GM12878 (cell line): ENCODE measurements at places on chromosomes 11 and 22. TPM values are rescaled to one million over a fixed set of nuclear protein-coding genes. Genes with fewer than 3 reads are reported as not detected.

TUB gene
- 0.13 TPM in 1 of 2 replicates, not detected in the other for total RNA-seq

GRCh38 chr11:108524422-108524821 lies 26.2 kb upstream of the POGLUT3 start:
- H3K4me3 ChIP-seq = no peak overlapping the region
- H3K36me3 ChIP-seq = no peaks in the 10 kb centered on the region
- DNase-seq = no peak

DNA sequence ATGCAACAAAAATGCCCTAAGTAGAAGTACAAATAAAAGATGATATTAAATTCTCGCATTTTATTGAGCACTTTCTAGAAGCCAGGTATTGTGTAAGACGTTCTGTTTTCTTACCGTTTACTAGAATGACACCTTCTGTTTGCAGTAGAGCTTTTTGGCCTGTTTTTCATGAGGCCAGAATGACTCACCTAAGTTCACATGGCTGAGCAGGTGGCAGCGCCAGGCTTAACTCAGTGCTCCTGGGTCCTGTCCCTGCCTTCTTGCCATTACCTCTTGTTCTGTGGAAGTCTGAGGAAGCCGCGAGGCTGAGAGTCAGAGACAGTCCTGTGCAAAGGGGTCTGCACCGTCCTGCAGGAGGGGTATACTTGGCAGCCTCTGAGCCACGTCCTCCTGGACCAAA lies 113.8 kb downstream of the ATXN10 start:
- no peak overlapping the region for H3K4me3 ChIP-seq
- peaks cover 2% of the 10 kb centered on the region for H3K36me3 ChIP-seq
- peak overlapping the region; percentile 66 for H3K27ac ChIP-seq
- no peaks in the 10 kb centered on the region for H3K27me3 ChIP-seq
- H3K4me1 ChIP-seq = peaks cover 18% of the 10 kb centered on the region

DNA sequence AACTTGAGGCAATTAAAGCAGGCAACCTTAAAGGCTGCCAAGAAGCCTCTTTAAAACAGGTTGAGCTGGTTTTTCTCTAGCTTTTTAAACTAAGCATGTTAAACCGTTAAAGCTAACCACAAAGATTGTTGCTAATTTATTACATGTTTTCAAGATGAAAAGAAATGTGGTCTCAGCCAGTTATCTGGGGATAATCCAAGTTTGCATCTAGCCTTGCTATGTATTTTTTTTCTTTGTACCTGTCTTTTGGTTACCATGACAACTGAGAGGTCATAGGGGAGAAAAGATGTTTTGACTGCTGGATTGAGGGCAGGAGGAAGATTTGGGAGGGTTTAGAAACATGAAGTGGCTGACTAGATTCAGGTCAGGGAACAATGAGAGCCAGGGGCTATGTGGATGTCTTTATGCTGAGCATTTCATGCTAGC lies 19.2 kb upstream of the PGM2L1 start:
- H3K36me3 ChIP-seq = no peaks in the 10 kb centered on the region
- H3K27me3 ChIP-seq = no peaks in the 10 kb centered on the region
- H3K27ac ChIP-seq = no peak overlapping the region
- no peak for DNase-seq
- H3K4me1 ChIP-seq = no peaks in the 10 kb centered on the region
- no peak overlapping the region for H3K4me3 ChIP-seq

DNA sequence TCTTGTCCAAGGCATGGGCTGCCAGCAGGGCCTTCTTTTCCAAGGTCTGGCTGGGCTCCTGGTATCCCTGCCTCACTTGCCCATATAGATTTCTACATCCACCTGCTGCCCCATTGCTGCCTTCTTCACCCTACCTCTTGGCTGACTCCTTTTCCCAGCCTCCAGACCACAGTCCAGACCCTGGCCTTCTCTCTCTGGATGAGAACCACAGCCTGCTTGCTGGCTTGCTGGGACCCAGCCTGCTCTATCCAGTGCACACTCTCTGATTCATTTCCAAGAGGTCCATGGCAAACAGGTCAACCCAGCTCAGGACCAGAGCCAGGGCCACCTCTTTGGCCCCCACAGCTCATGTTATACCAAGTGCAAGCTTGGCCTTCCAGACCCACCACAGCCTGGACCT lies 169.4 kb upstream of the BDNF start:
- H3K4me1 ChIP-seq = no peaks in the 10 kb centered on the region
- no peak for DNase-seq
- H3K36me3 ChIP-seq = no peaks in the 10 kb centered on the region
- no peaks in the 10 kb centered on the region for H3K27me3 ChIP-seq
- no peak overlapping the region for H3K4me3 ChIP-seq
- H3K27ac ChIP-seq = no peak overlapping the region

NPAS4 gene
- not detected in 2 replicates for total RNA-seq

DNA sequence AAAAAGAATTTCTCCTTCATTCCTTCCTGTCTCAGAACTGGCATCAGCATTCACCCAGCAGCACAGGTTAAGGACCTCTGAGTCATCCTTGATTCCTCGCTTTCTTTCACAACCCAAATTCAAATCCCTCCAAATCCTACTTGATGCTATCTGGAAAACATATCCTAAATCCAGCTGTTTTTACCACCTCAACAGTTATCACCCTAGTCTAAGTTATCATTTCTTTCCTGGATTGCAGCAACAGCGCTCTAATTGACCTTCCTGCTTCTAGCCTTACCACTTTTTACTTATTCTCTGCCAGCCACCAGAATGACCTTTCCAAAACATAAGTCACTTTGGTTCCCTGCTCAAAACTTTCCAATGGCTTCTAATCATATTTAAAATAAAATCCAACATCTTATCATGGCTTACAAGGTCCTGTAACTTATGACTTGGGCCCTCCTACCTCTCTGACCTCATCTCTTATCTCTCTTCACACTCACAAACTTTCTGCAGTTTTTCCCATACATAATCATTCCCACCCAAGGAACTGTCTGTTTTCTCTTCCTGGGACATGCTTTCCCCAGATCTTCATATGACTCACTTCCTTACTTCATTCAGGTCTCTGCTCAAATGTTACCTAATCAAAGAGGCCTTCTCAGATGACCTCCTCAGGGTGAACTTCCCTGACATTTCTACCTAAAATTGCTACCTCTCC lies 119.4 kb downstream of the TTC28 start:
- H3K27me3 ChIP-seq = no peaks in the 10 kb centered on the region
- no peak for DNase-seq
- no peaks in the 10 kb centered on the region for H3K4me1 ChIP-seq
- no peak overlapping the region for H3K27ac ChIP-seq

GRCh38 chr11:71370895-71371673 lies 77.1 kb downstream of the DHCR7 start:
- no peaks in the 10 kb centered on the region for H3K36me3 ChIP-seq
- no peak overlapping the region for H3K4me3 ChIP-seq
- peaks cover 34% of the 10 kb centered on the region for H3K4me1 ChIP-seq
- H3K27ac ChIP-seq = no peak overlapping the region; the same call in 1 of the 2 replicates
- no peak for DNase-seq

DNA sequence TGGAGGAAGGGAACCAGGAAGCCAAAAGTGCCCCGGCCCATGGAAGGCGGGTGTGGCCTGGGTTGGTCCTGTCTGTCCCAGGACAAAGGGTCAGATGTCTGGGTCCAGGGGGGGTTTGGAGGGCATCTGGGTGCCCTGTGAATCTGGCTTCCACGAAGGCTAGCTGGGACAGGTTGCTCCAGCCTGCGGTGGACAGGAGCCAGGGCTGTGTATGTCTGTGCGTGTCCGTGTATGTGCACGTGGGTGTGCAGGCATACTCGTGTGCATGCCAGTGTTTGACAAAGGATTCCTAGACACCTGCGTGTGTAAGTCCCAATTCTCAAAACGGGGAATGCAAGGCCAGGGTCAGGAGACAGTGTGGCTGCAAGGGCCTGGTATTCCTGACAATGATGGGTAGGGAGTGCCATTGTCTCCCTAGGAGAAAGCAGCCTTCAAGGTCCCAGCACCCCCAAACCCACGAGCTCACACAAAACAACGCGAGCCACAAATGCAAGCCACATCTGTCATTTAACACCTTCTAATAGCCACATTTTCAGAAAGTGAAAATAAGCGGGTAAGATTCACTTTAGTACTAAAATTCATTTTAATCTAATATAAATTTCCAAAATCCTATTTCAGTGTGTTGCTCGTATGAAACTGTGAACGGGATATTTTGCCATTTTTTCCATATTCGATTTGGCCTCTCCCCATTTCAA lies 78.4 kb upstream of the WNT7B start:
- peaks cover 34% of the 10 kb centered on the region for H3K4me1 ChIP-seq
- no peak overlapping the region for H3K27ac ChIP-seq
- H3K4me3 ChIP-seq = no peak overlapping the region
- no peaks in the 10 kb centered on the region for H3K36me3 ChIP-seq
- H3K27me3 ChIP-seq = no peaks in the 10 kb centered on the region; the same call in 1 of the 2 replicates

TRIM64C gene
- total RNA-seq = not detected in 2 replicates
